ENCODE measurements at places on chromosomes 5 and 9. TPM values are rescaled to one million over a fixed set of nuclear protein-coding genes. Genes with fewer than 3 reads are reported as not detected.

The OMD gene
- not detected for total RNA-seq

The SLC22A5 gene
- 6.2 TPM for total RNA-seq

The PAEP gene
- total RNA-seq = not detected

The PCDHGA10 gene
- total RNA-seq = 4.7 TPM

The CYLC2 gene
- not detected for total RNA-seq

The FOXD4L3 gene
- not detected for total RNA-seq

Measured in airway epithelial cell (primary cell).